ENCODE measurements at places on chromosomes 16 and 17.

DNA sequence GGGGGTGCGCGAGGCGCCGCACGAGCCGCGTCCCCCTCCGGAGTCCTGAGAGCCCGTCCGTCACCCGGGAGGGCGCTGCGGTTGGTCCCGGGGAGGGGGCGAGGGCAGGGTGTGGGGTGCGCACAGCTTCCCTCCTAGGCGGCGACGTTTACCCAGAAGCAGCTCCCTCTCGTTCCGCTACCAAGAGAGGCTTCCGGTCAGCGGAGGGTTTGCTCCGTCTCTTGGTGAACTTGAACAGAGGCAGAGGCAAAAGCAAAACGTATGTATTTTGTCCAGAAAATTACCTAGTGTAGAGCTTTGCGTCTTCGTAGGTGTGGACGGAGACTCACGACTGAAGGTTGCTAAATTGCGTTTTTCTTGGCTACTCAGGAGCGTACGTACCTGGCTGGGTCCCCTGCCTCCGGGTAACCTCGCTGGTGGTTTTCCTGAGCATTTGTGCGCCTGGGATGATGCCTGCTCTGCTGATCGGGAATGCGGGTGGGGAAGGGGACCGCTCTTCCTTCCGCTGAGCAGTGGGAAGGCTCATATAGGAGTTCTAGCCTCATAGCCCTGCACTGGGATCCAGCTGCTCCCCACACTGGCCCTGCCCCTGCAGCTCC, 833 bp downstream of the WSCD1 start:
- H3K4me1 ChIP-seq, result no peaks in the 10 kb centered on the region
- no peak overlapping the region for H3K27ac ChIP-seq
- H3K4me3 ChIP-seq, result no peak overlapping the region
- peak; percentile 73 for DNase-seq

DNA sequence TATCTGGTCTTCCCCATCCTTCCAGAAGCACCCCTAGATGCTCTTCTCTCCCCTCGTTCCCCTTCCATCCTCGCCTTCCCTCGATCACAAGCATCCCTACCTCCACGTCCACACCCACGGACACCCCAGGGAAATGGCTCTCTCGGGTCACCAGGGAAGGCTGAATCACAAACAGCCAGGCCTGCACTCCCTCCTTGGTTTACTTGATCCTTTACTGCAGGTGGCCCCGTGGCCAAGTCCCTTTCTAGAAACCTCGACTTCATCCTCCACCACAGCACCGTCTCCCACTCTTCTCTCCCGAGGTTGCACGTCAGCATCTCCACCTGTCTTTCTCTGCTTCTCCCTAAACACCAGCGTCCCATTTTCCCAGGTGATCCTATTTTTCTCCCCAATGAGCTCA, 6.5 kb upstream of the RBFOX3 start:
- DNase-seq, result peak; percentile 73
- H3K4me3 ChIP-seq, result no peak overlapping the region
- peaks cover 23% of the 10 kb centered on the region for H3K27me3 ChIP-seq
- H3K36me3 ChIP-seq, result no peaks in the 10 kb centered on the region
- no peak overlapping the region for H3K27ac ChIP-seq
- no peaks in the 10 kb centered on the region for H3K4me1 ChIP-seq

DNA sequence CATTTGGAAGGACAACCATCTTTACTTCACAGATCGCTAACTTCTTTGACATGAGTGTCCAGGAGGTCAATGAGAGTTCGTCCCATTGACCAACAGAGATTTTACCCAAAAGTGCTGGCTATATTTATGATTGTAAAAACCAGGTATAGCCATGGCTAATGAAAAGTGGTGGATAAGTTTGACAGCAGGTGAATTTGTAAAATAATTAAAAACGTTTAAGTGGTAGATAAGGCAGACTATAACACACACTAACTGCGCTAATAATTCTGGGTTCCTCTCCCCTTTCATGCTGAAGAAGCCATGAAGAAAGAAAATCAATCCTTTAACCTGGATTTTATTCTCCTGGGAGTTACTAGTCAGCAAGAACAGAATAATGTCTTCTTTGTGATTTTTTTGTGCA, at the start of gene OR1A2:
OR1A2 (plus strand) TSS at position 301 of the 400 bp plus-strand sequence; CDS start at position 301, 0 bp downstream.
- no peaks in the 10 kb centered on the region for H3K4me1 ChIP-seq
- no peaks in the 10 kb centered on the region for H3K27me3 ChIP-seq
- H3K27ac ChIP-seq, result no peak within 1 kb of the TSS
- H3K36me3 ChIP-seq, result no peaks in the 10 kb centered on the region
- DNase-seq, result no peak

- no peak overlapping the region for H3K4me3 ChIP-seq
- H3K36me3 ChIP-seq, result no peaks in the 10 kb centered on the region
- peaks cover 6% of the 10 kb centered on the region for H3K27me3 ChIP-seq
- no peak for DNase-seq
Observed at GRCh38 chr16:54821731-54822130, 108.9 kb upstream of the IRX5 start.

DNA sequence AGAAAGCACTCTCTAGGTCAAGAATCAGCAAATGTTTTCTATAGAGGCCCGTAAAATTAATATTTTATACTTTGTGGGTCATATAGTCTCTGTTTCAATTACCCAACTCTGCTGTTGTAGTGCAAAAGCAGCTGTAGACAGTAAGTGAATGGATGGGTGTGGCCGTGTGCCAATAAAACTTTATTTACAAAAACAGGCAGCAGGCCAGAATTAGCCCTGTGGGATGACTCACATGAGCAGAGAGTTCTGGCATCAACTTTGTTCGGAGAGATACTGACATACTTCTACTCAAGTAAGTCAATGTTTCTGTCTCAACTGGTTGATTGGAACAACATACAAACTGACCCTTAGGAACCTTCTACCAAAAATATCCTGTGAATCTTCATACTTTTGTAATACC, 616.2 kb downstream of the MAF start:
- H3K4me1 ChIP-seq, result no peaks in the 10 kb centered on the region
- H3K36me3 ChIP-seq, result no peaks in the 10 kb centered on the region
- no peak overlapping the region for H3K4me3 ChIP-seq
- H3K27me3 ChIP-seq, result no peaks in the 10 kb centered on the region
- DNase-seq, result no peak

DNA sequence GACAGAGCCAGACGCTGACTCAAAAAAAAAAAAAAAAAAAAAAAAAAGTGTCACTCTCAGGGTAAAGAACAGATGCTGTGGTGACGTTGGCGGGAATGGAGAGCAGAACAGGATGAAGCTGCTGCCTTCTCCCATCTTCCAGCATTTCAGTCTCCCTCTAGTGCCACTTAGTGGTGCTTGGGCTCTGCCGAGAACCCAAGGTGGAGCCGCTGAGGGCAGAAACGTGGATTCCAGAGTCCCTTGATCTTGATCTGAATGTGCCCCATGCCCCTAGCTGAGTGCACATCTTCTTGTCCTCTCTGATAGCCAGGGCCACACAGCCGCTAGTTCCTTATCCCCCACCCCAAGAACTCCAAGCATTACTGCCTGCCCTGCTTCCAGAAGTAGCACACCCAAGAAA, 43.2 kb upstream of the FA2H start:
- H3K27ac ChIP-seq, result no peak overlapping the region
- DNase-seq, result no peak
- H3K4me3 ChIP-seq, result no peak overlapping the region
- peaks cover 25% of the 10 kb centered on the region for H3K27me3 ChIP-seq
- H3K4me1 ChIP-seq, result no peaks in the 10 kb centered on the region

DNA sequence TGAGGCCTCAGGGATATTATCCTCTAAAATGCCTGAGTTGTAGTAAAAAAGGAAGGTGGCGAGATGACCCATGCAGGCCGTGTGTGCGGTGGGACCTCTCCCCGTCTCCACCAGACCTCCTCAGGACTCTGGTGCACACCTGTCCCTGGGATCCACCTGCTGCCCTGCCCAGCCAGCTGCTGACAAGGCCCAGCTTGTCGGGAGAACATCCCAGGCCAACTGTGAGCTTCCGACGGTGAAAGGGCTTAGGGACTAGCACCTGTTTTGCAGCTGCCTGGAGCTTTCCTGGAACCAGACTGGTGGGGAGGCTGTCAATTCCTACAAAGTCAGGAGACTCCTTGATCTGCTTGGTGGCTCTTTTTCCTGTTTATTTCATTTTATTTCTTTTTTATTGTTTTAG, 11.6 kb downstream of the IL34 start:
- H3K4me3 ChIP-seq, result no peak overlapping the region
- peak; percentile 75 for DNase-seq
- no peaks in the 10 kb centered on the region for H3K27me3 ChIP-seq

DNA sequence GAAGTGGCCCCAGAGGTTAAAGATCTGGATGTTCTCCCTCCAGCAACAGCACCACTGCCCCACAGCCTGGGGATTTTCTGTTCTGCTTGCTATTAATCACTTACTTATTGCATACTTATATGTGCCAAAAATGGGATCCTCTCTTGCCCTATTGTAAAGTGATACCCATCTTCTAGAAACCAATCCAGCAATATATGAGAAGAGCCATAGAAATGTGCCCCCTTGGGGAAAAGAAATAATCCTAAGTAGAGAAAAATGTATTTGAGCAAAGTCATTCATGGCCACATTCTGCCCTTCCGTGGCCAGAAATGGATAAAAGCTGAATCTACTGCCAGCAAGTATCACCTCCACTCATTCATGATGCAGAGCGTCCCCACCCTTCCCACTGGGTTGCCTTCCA, 20.9 kb downstream of the SOST start:
- DNase-seq, result no peak
- H3K27me3 ChIP-seq, result no peaks in the 10 kb centered on the region
- no peak overlapping the region for H3K4me3 ChIP-seq
- H3K27ac ChIP-seq, result no peak overlapping the region
- H3K36me3 ChIP-seq, result no peaks in the 10 kb centered on the region

DNA sequence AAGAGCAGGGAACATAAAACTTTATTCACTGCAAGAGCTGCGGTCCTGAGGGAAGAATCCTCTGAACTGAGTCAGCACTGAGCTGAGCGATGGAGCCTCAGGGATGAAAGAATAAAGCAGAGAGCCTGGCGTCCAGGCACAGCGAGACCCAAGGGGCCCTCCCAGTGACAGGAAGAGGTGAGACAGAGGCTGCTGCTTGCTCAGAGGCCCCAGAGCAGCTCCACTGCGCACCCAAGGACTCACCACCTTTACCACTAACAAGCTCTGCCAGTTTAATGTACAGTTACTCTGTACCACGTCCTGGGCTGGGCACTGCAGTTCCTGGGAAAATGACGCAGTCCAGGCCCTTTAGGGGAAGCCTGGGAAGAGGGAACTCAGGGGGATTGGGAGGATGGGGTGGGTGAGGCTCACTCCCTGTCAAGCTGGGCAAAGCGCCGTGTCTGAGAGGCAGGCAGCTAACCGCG, 5.6 kb downstream of the GFAP start:
- peaks cover 49% of the 10 kb centered on the region for H3K4me1 ChIP-seq
- H3K27ac ChIP-seq, result peak overlapping the region; percentile 92
- peaks cover 3% of the 10 kb centered on the region for H3K27me3 ChIP-seq

DNA sequence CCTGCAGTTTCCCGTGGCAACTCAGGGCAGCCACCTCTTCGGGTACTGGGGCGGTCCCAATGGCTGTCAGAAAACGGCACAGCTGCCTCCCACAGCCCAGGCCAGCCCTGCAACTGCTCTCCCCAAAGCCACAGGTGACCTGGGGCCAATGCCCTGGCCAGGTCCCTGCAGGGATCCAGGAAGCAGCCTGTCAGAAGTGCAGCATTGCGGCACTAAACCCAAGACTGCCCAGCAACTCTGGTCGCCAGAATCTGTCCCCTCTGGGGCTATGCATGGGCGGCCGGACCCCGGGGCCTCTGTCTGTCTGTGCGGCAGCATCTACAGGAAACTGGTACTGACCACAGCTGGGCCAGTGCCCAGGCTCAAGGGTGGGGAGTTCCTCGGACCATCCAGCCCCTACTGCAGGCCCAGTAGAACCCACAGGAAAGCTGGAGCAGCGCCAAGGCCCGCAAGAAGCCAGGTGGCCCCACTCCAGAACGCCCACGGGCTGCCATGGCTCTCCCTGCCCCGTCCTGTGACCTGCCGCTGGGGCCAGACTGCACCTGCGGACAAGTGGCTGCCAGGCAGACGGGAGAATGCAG, 5.5 kb downstream of the CYBC1 start:
- H3K4me1 ChIP-seq, result peaks cover 4% of the 10 kb centered on the region
- H3K36me3 ChIP-seq, result peaks cover 11% of the 10 kb centered on the region
- H3K27ac ChIP-seq, result no peak overlapping the region
- H3K4me3 ChIP-seq, result no peak overlapping the region

DNA sequence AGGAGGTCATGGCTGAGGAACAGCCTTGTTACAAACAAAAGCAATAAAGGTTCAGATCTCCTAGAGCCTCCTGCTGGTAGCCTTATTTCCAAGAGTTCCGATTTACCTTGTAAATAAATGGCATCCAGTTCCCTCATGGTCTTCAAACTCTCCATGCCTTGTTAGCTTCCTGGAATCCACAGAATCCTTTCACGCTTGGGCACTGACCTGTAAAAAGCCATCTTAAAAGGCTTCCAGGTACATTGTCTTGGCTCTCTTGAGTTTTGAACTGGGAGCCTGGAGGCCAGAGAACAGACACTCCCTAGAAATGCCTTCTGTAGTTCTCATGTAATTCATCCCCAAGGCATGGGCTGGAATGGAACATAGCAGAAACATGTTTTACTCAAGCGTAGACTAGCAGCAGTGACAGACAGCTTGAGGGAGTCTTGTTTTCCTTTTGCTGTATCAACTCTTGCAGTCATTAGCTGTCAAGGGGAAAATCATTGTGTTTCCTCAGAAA, 207.9 kb downstream of the SNX29 start:
- H3K27ac ChIP-seq, result no peak overlapping the region
- H3K4me1 ChIP-seq, result peaks cover 18% of the 10 kb centered on the region
- no peaks in the 10 kb centered on the region for H3K27me3 ChIP-seq
- DNase-seq, result no peak
- no peaks in the 10 kb centered on the region for H3K36me3 ChIP-seq
- no peak overlapping the region for H3K4me3 ChIP-seq

- peak overlapping the region; percentile 84 for H3K4me3 ChIP-seq
- H3K27me3 ChIP-seq, result no peaks in the 10 kb centered on the region
- DNase-seq, result peak; percentile 91
- peak overlapping the region; percentile 69 for H3K27ac ChIP-seq
Observed at GRCh38 chr16:56424791-56425438, 430 bp downstream of the AMFR start.

GRCh38 chr17:10328971-10329923, 43.6 kb downstream of the MYH13 start:
- no peak overlapping the region for H3K27ac ChIP-seq
- no peak overlapping the region for H3K4me3 ChIP-seq
- no peaks in the 10 kb centered on the region for H3K4me1 ChIP-seq
- no peak for DNase-seq

GRCh38 chr16:30715750-30716445, 16.9 kb downstream of the SRCAP start:
- DNase-seq, result peak; percentile 86
- H3K27ac ChIP-seq, result peak overlapping the region; percentile 49
- H3K36me3 ChIP-seq, result peaks cover 81% of the 10 kb centered on the region
- H3K27me3 ChIP-seq, result no peaks in the 10 kb centered on the region
- peaks cover 10% of the 10 kb centered on the region for H3K4me1 ChIP-seq

- H3K4me3 ChIP-seq, result no peak overlapping the region
- no peak overlapping the region for H3K27ac ChIP-seq
- no peaks in the 10 kb centered on the region for H3K27me3 ChIP-seq
- no peaks in the 10 kb centered on the region for H3K36me3 ChIP-seq
Observed at GRCh38 chr17:82837586-82838320, 2.1 kb downstream of the ZNF750 start.

DNA sequence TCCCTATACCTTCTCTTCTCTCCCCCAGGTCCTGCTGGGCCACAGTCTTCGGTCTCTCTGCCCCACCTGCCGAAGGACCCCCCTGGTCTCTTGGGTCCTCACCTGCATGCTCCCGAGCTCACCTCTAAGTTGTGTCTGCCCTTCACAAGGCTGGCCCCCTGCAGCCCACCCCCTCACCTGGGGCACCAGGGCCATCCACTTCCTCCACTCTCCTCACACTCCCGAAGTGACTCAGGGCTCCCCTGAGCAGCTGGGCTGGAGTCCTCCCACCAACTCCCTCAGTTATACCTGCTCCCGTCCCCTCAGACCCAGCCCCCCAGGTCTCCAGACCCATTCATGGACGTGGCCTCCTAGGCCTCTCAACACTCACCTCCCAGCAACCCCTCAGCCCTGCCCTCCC, 822.0 kb downstream of the KCNJ18 start:
- H3K4me3 ChIP-seq, result no peak overlapping the region
- no peak overlapping the region for H3K27ac ChIP-seq
- H3K27me3 ChIP-seq, result no peaks in the 10 kb centered on the region
